ENCODE measurements at places on chromosomes 3 and 15.

DNA sequence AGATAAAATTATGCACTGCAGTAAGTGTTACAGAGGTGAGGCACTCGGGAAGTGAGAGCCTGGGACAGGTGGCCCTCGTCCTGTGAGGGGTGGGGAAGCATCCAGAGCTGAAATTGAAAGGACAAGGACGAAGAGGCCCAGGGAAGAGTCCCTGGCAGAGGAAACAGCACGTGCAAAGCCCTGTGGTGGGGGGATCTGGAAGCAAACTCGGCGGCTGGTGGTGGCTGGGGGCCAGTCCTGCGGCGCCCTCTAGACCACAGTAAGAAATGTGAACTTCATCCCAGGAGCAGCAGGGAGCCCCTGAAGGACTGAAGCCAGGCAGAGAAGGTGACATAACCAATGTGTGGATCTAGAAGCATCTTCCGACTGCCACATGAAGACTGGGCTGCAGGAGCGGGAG lies 42.8 kb downstream of the GRIP2 start:
- no peak for DNase-seq

DNA sequence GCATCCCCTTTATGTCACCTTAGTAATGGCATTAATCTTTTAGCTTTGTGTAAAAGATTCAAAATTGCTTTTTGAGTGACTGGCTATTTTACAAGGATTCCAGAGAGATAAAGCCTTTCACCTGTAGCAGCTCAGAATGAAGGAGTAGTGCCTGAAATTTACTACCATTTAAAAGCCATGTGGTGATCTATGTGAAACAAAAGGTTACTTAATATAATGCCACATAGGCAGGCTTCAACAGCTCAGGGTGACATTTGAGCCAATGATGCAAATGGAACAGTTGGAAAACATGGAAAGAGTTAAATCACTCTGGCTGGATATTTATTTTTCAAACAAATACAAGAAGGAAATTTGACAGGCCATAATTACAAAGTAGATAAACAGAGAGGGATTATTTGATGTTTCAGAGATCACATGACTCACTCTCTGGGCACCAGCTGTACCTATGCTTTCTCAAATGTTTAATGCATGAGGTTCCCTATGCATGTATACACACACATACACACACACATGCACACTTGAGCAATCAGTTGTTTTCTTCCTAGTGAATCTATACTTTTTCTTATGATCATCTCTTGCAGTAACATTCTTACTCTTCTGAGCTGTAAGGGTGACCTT lies 171.5 kb downstream of the ZMAT3 start:
- DNase-seq = no peak

DNA sequence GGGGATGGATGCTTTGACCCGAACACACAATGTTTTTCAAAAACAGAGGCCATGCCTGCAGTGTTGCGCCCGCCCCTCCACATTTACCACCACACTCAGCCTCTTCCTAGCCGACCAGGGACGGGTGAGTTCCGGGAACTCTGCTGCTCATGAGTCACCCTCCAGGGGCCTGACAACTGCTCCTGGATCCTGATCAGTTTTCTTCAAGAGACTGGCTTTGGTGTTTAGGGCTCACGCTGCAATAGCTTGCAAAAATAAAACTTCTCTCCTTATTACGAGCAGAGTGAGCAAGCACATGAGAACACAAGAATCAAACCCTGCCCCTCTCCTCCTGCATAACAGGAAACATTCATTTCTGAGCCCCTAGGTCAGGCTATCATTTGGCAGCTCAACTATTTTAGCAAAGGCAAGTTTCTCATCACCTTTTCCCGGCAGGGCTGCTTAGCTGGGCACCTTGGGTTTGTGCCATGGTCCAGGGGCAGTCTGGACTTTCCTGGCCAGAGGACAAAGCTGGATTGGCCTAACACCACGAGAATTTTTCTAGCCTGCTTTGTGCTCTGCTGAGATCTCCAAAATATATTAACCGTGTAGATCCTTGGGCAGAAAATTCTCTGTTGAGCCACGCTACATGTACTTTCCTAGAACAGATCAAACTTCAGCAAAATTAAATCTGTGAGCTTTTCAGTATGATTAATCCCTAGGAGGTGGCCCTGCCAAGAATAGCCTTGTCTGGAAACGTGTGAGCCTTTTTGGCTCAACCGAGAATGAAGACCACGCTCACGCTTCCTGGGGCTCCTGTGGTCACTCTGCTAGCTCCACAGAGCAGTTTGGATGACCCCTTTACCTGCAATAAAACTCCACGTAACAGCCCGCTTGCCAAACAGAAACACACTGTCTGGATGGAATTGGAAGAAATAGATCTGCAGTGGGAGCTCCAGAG lies 52.7 kb upstream of the SPATA12 start:
- no peak for DNase-seq

GRCh38 chr3:129576514-129577352 lies 29.7 kb downstream of the PLXND1 start:
- DNase-seq = peak; percentile 26

DNA sequence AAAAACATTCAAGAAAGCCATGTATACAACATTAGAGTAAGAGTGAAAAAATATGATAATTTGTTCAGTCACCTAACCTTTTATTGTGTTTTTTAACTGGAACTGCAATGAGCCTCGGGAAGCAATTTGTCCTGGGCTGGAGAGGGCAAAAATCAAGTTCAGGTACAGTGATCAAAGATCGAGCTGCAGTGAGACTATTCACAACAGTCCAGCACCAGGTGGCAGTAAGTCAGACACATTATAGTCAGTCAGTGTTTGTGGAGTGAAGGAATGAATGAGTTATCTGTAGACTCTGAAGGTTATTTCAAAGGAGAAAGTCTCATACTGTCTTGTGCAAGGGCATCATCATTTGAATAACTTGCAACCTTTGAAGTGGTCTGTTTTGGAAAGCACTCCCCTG lies 116.6 kb downstream of the CHDH start:
- DNase-seq = no peak
